Spleen (tissue), 13 donors: ENCODE measurements at places on chromosomes 11 and 22.
A peak's percentile ranks its signal among the peaks of the same experiment; 100 is the strongest.

- DNase-seq: no peak
Measured at GRCh38 chr11:71282581-71283351, 30.4 kb upstream of the SHANK2 start.

GRCh38 chr11:78310500-78310909, 107.1 kb downstream of the GAB2 start:
- no peak for DNase-seq

GRCh38 chr11:133814588-133815100, 30.7 kb downstream of the SPATA19 start:
- no peak for DNase-seq

DNA sequence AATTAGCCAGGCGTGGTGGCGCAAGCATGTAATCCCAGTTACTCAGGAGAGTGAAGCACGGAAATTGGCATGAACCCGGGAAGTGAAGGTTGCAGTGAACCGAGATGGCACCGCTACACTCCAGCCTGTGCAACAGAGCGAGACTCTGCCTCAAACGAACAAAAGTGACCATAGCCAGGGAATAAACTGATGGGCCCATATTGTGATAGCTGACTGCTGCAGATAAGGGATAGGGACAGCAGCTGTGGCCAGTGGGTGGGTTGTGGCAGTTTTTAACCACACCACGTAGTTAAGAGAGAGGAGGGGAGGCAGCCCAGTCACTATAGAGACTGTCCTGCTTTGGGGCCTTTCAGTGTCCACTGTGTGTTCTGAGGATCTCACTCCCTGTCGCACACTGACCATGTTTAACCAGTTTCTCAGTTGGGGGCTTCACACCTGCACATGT, 58.9 kb downstream of the PISD start:
- DNase-seq: no peak

DNA sequence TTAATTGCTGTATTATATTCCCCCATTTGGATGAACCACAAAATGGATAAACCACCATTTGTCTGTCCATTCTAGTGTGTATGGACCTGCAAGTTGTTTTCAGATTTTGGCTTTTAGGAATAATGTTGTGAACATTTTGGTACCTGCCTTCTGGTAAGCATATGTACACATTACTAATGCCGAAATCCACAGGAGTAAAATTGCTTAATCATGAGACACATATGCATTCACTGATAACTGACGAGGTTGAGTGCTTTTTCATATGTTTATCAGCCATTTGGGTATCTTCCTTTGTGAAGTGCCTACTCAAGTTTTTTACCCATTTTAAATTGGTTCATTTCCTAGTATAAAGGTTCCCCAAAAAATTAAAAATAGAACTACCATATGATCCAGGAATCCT, 34.2 kb downstream of the OSBP2 start:
- no peak for DNase-seq

DNA sequence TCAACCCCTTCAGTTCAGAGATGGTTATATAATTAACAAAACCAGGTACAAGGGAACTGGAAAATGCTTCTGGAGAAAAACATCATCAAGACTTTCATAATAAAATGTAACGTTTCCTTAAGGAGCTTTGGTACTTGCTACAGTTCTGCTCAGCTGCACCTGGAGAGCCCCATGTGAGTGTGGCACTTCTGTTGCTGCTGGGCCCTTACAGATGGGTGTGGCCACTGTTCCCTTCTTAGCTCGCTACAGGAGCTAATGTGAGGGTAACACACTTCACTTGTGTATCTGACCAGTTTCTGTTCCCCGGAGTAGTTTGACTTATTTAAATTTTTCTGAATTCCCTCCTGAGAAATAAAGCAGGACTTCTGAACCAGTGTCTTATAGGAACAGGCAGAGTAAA, 4.0 kb downstream of the POU2AF3 start:
- no peak for DNase-seq

GRCh38 chr11:77144196-77144856, 16.3 kb downstream of the MYO7A start:
- DNase-seq: no peak

DNA sequence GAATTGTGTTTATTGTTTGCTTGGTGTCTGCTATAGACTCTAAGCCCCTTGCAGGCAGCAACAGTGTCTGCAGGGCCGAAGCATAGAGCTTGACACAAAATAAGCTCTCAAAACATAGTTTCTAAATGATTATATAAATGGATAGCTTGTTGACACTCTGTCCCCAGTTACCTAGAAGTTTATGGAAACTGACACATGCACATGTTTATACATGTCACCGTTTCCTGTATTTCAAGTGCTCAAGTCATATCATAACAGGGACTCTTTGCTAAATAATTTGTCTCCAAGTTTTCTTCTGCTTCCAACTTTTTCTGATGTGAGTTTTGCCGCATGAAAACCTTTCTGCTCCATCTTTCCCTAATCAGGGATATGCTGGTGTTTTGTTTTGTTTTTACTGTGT, 3.7 kb upstream of the OR6X1 start:
- DNase-seq: no peak

GRCh38 chr22:17451316-17451715, 82.1 kb downstream of the CECR2 start:
- DNase-seq: no peak

DNA sequence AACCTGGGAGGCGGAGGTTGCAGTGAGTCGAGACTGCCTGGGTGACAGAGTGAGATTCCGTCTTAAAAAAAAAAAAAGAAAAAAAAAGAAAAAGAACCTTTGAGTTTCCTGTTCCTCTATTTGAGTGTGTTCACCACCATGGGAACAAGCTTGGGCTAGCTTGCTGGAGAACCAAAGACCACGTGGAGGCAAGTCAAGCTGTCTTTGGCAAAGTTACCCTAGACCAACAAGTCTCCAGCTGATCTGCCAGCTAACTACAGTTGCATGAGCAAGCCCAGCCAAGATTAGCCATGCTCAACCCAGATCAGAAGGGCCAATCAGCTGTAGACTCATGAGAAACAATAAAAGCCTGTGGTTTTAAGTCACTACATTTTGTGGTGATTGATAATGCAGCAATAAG, 29.7 kb downstream of the SLN start:
- no peak for DNase-seq

GRCh38 chr11:115168229-115168671, 336.0 kb downstream of the CADM1 start:
- no peak for DNase-seq

DNA sequence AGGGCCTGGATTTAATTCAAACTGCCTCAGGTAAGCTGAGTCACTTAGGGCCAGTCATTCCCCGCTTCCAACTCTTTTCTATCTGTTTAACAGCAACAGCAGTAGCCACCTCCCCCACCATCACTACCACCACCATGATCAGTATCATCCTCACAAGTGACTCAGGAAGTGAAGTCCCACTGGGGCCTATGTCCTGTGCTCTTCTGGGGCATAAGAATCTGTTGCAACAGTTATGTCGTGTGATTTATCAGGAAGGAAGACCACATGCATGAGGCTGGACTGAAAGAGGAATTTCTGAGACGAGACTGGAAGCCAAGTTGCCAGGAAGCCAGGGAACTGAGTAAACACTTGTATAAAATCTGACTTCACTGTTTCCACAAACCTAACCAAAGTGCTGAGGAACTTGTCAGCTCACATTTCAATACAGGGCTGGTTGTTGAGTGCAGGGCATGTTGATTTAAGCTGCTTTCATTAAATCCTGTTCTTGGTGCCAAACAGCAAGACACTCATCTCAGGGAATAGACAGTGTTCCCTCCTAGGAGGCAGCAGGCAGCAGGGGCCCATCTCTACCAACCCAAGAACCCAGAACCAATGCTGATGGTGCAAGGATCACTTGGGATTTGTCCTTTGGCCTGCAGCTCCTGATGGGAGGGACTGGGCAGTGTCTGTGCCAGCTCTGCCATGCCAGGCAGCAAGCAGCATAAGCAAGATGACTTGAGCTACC, 226.7 kb upstream of the NARS2 start:
- no peak for DNase-seq

GRCh38 chr11:76465701-76466100, 20.9 kb downstream of the EMSY start:
- DNase-seq: no peak

- DNase-seq: no peak
Measured at GRCh38 chr11:117171404-117172061, 7.0 kb upstream of the SIDT2 start.

GRCh38 chr11:58067685-58068084, 36.9 kb downstream of the OR6Q1 start:
- no peak for DNase-seq

DNA sequence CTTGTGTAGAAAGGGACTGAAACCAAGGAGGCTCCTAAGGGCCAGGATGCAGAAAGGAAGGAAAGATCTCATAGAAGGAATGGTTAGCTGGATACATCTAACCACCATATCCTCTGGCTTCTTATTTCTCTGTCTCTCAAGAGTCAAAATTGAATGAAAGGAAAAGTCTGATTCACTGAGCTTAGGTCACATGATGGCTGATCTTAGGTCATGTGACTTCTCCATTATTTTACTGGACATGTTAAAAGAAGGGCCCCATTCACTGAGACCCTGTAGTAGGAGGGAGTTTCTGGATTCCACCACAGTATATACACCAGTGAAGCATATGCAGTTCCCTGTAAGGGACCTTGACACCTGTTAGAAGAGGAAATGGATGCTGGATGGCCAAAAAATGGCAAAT, 516.6 kb downstream of the NELL1 start:
- no peak for DNase-seq

DNA sequence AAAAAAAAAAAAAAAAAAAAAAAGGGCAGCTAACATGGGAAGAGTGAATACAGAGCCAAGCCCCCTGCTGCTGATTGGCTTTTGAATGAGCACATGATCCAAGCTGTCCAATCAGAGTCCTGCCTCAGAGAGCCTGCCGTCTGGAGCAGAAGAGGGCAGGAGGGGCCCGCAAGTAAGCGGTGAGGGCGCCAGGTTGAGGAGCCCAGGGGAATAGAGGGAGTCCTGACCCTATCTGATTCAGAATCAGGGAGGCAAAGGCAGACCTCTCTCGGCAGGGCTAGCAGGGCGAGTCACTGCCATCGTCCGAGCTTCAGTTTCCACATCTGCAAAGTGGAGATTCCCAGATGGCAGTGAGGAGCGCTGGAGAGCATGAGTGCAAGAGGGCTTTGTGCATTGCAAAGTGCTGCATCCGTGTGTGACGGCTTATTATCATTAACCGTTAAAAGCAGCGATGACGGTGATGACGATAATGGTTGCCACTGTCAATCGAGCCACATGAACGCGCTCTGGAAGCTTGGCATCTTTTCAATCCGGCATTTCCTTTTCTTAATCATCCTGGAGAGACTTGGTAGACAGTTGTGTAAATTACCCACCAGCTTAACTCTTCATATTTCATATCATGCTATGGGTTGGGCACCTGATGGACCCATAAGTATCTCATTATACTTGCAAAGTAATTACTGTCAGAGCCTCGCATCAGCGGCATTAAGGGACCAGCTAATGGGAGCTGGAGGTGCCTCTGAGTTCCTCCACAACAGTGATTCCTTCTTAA, 68.6 kb upstream of the ATXN10 start:
- peak; percentile 30 for DNase-seq

- no peak for DNase-seq
Measured at GRCh38 chr22:47328550-47329243, 566.2 kb downstream of the TBC1D22A start.

DNA sequence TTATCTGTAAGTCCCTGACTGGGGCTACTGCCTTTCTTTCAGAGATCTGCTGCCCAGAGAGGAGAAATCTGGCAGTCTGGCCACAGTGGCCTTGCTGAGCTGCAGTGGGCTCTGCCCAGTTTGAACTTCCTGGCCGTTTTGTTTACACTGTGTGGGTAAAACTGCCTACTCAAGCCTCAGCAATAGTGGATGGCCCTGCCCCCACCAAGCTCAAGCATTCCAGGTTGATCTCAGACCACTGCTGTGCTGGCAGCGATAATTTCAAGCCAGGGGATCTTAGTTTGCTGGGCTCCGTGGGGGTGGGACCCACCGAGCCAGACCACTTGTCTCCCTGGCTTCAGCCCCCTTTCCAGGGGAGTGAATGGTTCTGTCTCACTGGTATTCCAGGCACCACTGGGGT, 117.5 kb downstream of the TRPC6 start:
- DNase-seq: peak; percentile 57

- DNase-seq: no peak
Measured at GRCh38 chr11:118625036-118625690, 17.7 kb downstream of the PHLDB1 start.

DNA sequence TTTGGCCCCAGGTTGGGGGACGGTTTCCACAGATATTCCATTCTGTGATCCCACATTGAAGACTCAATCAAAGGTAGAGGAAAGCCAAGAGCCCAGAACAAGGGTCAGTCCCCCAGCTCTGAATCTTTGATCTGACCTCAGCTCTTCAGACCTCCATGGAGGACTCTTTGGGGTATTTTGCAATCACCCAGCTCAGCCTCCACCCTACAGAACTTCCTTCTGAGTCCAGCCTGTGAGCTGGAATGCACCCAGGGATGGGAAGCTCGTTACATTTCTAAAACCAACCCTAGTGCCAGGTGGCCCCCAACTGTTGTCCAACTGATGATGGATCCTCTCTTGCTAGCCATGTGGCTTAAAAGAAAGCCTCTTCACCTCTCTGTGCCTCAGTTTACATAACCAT, 335.3 kb downstream of the MN1 start:
- DNase-seq: no peak
